ENCODE measurements at places on chromosomes 5 and 9. TPM values are rescaled to one million over a fixed set of nuclear protein-coding genes. Genes with fewer than 3 reads are reported as not detected.

SMIM33 gene
- not detected for total RNA-seq

THBS4 gene
- 1.5 TPM for total RNA-seq

LYRM7 gene
- 6.9 TPM for total RNA-seq

IL9 gene
- total RNA-seq = not detected

CDKN2B gene
- total RNA-seq = 44.9 TPM
